ENCODE measurements at places on chromosomes 7 and 10.

DNA sequence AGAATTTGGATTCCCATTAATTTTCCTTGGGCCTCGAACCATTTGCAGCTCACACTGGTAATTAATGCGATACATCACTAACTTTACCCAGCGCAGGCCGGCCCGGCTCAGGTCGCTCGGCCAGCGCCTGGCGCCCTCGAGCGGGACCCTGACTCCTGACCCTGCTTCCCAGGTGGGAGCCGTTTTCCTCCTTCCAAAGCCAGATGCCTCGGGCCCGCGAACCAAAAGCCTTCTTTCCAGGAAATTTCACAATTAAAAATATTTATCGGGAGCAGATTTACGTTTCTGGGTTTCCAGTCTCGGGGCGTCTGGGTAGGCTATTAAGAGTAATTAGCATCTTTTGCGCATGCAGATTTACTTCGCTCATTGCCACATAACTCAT is 12.2 kb downstream of the LBX1 start:
- no peak for DNase-seq

DNA sequence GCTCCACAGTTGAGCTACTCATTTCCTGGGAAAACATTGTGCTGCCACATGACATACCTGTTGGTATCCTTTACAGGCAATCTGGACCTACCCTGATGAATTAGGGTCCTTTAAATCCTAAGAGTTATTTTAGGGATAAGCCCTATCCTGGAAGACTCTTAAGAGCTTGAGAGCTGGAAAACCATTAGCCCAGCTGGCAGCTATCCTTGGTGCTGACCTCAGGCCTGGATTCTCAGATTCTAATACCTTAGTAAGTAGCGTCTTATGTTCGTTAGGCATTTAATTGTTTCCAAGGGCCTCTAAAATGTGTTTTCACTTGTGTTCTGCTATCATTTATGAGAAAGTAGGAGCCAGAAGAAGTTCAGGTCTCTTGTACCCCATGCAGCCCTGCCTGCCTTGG is 93.0 kb upstream of the SORCS3 start:
- DNase-seq = no peak

GRCh38 chr10:3777981-3778691 is 6.9 kb downstream of the KLF6 start:
- no peak for DNase-seq

DNA sequence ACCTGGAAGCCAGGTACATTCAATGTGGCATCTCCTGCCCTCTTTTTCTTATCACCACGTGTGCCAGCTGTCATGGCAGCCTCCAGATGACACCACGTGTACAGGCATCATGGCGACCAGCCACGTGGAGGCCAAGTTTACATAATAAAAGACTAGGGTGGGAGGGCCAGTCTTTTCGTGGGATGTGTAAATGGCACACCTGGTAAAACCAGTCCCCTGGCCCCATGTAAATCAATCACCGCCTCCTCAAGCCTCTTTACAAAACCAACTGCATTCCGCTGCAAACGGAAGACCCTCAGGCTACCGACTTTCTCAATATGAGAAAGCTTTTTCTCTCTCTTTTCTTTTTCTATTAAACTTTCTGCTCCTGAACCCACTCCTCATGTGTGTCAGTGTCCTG is 65.1 kb upstream of the PHF14 start:
- DNase-seq = peak; percentile 10

- no peak for DNase-seq
These were observed 1120.0 kb downstream of the SORCS1 start for GRCh38 chr10:106044503-106044902.

DNA sequence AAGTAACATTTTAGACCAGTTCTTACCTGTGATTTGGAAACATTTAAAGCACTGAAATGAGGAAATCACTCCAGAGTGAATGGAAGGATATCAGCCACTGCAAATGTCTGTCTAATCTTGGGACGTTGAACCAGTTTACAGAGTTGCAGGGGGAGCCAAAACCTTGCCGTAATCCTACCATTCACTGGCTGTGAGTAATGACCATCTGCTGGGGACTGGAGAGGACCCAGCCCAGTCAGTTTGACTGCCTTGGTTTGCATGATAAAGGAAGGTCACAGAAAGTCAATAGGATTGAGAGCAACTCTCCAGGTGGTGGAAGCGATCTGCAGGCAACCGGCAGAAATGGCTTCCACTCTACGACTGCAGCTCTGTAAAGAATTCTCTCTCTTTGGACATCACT is 167.2 kb downstream of the AKR1D1 start:
- DNase-seq = peak; percentile 13

DNA sequence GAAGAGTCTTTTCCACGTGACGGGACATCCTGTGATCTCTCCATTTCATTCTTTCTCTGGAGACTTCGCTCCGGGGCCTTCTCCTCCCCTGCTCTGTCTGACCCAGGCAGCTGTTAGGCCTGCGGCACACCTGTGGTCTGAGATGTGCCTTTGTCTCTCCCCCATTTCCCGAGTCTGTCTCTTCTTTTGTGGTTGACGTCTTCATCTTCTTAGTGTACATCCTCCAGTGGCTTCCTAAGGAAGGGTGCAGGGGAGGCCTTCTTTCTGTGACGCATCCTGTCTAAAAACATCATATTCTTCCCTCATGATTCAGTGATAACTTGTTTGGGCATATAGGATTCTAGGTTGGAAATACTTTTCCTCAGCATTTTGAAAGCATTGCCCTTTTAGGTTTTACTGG is 17.2 kb upstream of the ATP6V0E2 start:
- DNase-seq = no peak

- DNase-seq = no peak
These were observed 322.8 kb downstream of the POM121L12 start for GRCh38 chr7:53358269-53358668.

- peak; percentile 30 for DNase-seq
These were observed 279.1 kb downstream of the BMPER start for GRCh38 chr7:34184466-34184865.

GRCh38 chr7:674454-675410 is 51.8 kb upstream of the DNAAF5 start:
- no peak for DNase-seq

DNA sequence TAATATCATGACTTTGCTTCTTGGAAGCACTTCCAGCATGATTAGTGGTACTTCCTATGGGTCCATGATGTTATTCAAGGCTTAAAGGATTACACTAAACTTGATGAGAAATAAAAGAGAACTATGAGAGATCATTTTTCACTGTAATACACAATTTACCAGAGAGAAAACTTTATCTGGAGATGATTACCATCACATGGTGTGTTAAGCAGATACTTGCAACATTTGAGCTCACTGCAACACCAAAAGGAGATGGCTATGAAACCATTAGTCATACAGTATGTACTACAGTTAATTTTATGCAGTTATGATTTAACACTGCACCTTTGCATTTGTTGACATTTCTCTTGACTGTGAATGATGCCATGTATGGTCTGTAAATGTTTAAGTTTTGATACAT is 311.3 kb upstream of the AOAH start:
- DNase-seq = no peak

- DNase-seq = no peak
These were observed 576.5 kb downstream of the PTPRN2 start for GRCh38 chr7:158010961-158011693.

GRCh38 chr10:110404413-110404812 is 93.3 kb upstream of the DUSP5 start:
- DNase-seq = no peak

DNA sequence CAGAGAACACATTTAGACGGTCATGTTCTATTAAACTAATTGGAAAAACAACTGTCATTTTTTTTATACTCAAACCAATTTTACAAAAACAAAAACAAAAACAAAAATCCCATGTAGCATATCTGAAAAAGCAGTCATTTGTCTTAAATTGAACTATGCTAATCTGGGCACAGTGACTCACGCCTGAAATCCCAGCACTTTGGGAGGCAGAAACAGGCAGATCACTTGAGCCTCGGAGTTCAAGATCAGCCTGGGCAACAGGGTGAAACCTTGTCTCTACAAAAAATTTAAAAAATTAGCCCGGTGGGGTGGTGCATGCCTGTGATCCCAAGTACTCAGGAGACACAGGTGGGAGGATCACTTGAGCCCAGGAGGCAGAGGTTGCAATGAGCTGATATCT is 253.4 kb downstream of the DOCK4 start:
- no peak for DNase-seq

- no peak for DNase-seq
These were observed 51.7 kb upstream of the FZD1 start for GRCh38 chr7:91212582-91212981.

- DNase-seq = no peak
These were observed 11.9 kb upstream of the HUS1 start for GRCh38 chr7:47991270-47991669.

DNA sequence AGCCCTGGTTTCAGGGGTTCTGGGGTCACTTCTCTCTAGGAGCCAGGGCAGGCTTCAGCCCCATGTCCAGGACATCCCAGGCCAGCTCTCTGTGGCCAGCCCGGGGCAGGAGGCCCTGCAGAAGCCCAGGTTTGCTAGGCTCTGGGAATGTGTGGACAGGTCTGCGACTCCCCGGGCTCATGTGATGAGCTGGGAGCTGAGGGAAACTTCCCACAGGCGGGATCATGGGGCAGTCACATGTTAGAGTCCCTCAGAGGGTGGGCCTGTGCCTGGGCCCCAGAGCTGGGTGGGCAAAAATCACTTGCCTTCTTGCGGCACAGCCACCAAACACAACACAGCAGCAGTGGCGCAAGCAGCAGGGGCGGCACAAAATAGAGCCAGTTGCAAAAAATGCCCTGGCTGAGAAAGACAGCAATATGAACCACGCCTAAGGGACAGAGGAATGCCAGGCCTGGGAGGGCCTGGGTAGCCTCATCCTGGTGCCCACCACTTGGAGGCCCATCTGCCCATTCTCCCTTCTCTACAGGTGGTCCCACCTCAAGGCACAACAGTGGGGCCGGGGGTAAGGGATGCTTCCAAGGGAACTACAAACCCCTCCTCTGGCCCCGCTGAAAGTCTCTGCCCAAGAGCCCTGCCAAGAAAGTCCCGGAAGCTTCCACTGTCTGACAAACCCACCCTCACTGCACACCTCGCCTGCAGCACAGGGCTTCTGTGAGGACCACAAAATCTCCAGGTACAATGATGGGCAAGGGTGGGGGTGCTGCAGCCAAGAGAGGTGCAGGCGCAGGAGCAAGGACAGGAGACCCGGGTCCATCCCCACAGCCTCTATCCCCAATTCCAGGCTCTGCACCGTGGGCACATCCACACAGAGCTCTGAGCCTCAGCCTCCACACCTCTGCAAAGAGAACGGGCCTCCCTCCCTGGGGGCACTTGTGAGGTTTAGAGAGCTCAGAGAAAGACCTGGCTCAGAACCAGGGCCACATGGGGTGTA is 34.6 kb upstream of the ANTXRL start:
- no peak for DNase-seq

DNA sequence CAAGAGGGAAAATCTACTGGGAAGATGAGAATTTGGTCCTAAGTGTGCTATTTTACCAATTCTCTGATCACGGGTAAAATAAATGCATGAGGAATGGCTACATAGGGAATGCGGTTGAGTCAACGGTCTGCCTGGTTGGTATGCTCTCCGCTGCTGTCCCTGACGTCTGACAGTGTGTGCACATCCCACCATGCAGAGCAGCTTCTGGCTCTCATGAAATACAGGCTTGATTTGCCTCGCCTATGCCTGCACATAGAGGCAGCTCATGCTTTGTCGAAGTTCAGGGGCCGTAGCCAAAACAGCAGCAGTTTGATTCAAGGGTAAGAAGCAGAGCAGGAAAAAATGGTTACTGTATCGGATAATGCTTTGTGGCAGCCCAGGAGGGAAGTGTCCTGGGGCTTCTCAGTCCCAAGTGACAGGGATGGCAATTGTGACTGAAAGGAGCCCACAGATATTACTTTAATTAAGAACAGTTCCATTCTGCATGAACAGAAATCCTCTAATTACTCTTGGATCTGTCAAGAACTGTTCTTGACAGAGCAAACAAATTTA is 268.4 kb upstream of the SLC26A5 start:
- no peak for DNase-seq

DNA sequence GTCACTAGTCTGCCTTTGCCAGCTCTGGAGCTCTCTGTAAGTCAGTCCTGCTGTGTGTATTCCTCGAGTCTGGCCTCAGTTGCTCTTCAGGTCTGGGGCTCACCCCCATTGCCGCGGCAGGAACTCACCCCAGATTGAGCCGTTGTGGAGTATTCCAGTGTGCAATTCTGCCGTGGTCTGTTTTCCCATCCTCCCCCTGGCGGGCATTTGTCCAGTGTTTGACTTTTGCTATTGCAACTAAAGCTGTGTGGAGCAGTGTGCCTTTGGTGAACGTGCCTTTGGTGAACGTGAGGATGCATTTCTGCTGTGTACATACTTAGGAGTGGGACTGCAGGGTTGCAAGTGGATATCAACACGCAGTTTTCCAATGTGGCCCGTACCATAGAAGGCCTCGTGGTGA is 134.5 kb downstream of the FAM53B start:
- no peak for DNase-seq

- no peak for DNase-seq
These were observed 167.8 kb downstream of the BAMBI start for GRCh38 chr10:28845009-28845682.

DNA sequence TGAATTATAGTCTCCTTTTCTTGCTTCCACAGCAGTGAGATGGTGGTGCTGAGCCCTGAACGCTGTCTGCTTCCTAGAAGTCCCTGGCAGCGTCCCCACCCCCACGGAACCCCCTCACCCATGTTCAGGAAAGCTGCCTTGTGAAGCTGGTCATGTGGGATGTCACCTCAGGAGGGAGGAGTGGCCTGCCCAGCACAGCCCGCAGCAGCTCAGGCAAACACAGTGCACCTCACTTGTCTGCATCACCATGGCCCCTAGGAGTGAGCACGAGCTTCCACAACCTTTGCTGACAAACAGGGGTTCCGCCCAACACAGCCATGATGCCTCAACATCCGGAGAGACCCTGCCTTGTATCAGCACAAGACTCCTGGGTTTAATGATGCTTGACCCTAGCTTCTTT is 508.9 kb downstream of the RPS24 start:
- DNase-seq = no peak

DNA sequence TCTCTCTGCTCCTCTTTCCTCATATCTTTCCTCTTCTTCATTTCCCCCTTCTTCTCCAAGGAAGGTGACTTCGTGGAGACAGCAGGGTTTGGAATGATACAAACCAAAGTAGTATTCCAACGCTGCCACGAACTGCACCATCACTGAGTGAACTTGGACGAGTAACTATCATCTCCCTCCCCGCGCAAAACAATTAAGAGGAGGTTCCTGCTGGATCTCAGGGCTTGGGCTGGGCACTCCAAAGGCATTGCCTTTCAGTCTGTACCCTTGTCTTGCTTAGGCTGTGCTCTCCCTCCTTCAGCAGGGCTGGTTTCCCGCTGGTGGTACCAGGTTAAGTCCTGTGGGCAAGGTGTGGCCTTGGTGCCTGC is 790 bp upstream of the PITX3 start:
- no peak for DNase-seq

GRCh38 chr10:107442035-107442505 is 277.6 kb upstream of the SORCS1 start:
- no peak for DNase-seq

Measured in A549 (cell line).